Glomerular endothelial cell (primary cell): ENCODE measurements at places on chromosomes 11 and 22. TPM values are rescaled to one million over a fixed set of nuclear protein-coding genes. Genes with fewer than 3 reads are reported as not detected.
A peak's percentile ranks its signal among the peaks of the same experiment; 100 is the strongest.

DNA sequence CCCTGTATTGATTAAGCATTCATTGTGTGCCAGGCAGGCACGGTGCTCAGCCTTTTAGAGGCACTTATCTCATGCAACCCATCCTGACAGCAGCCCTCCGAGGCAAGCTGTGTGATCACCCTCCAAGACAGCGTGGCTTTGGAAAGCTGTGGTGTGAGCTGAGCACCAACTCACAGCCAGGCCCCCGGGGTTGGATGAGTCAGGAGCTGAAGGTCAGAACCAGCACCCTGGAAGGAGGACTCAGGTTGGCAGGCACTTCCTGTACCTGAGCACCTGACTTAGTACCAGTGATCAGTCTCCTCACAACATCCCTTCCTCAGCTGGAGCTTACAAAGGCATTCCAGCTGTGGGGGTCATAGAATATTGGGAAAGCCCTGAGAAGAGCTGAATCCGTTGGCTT is 9.0 kb downstream of the PATZ1 start:
- no peak for DNase-seq

- no peak for DNase-seq
These were observed 1156.8 kb downstream of the LRRC4C start for GRCh38 chr11:40302669-40303068.

GRCh38 chr11:29435421-29435820 is 581.4 kb downstream of the KCNA4 start:
- DNase-seq, result no peak

DNA sequence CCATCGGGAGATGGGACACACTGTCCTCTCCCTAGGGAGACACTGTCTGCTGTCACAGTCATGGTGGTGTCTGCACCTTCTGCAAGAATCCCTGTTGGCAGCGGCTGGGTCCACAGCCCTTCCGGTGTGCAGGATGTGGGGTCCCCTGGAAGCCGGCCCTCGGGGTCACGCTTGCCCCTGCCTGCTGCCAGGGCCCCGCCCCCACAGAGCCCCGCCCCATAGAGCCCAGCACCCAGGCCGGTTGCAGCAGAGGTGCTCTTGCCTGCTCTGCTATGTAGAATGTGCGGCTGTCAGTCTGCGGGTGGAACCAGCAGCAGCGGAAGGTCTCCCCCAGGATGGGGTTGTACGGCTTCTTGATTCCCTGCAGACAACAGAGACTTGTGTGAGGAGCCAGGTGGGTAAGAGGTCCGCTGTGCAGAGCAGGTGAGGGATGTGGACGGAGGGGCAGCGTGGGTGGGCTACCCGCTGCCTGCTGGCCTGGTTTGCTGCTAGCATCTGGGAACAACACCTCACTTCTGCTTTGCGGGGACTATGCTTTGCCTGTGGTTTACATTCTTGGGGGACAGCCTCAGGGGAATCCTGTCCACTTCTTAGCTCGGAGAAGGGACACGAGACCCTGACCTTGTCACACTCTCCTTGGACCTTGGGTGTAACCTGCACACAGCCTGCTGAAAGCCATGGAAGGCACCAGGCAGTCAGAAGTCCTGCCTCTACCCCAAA is 44.9 kb upstream of the CARS1 start:
- DNase-seq, result no peak

DNA sequence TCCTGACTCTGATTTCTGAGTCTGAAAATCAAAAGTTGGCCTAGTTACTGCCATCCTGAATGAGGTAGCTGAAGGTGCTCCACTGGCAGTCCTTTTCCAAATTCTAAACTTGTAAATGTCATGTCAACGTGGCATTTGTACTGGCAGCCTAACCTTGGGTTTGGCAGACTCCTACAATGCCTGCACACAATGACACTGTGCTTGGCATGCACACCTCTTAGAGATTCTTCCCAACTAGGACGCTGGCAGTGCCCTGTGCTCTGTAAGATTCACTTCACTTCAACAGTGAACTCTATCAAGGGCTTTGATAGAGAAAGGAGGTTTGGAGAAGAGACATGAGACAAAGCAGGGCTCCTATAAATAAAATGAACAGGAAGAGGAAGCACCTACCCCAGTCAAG is 21.9 kb upstream of the PPP2R1B start:
- DNase-seq, result no peak

GRCh38 chr11:97107604-97108003 is 717.8 kb downstream of the JRKL start:
- DNase-seq, result no peak

DNA sequence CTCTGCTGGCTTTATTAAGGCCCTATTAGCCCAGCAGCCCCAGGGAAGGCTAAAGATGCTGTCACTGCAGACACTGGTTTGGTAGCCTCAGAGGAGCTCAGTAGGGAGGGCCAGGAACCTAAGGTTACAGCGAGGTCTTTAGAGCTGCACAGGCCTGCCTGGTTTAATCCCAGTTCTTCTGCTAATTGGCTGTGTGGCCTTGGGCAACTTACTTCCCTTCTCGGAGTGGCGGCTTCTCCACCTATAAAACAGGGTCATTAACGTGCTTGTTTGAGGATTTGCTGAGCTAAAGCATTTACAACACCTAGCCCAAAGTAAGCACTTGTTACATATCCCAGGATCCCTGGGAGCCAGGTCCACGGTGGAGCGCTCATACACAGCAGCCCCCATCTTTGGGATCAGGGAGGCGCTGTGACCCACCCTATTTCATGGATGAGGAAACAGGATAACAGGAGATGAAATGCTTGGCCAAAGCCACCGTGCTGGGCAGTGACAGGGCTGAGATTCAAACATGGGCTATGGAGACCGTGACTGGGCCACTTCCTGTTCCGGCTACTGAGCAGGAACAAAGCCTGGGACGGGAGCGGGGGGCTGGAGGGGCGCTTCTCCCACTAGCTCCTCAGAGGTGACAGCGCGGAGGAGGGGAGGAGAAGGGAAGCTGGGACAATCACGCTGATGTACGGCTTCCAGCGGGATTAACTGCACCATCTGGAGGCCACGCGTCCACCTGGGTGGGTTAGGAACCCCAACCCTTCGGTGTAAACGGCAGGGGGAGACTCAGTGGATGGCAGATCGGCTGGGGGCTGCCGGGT is 61.5 kb downstream of the IGLL1 start:
- no peak for DNase-seq

DNA sequence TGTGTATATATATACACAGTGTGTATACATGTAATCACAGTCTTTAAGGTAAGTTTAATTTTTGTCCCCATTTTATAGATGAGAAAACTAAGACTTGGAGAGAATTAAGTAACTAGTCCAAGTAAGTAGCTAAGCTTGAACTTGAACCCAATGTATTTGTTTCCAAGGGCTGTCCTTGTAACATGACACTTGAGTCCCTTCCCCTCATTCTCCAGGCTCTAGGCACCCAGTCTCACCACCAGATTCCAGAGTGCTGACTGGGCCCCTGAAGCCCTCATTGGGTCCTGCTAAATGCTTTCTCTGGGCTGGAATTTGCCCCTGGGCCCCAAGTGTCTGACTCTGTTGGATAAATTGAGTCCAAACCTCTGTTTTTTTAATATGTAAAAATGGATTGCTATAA is 45.5 kb downstream of the ADM start:
- DNase-seq, result no peak

- no peak for DNase-seq
These were observed 21.1 kb upstream of the TMPRSS13 start for GRCh38 chr11:117950301-117950700.

DNA sequence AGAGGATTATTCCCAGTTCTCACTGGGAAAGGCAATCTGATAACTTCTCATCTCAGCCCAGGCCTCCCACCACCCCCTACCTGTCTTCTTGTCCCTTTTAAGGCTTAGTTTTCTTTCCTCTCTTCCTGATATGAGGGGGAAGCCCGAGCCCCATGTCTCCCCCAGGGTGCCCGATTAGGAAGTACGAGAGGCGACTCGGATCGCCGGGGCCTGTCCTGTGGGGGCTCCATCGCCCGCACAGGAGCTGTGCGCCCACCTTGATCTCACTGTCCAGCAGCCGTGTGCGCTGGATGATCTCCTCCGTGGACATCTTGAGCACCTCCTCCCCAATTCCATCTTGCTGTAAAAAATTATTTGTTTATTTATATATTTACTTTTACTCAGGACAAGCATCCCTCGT is 628 bp downstream of the PSMC3 start:
- no peak for DNase-seq

- no peak for DNase-seq
These were observed 919.2 kb downstream of the METTL15 start for GRCh38 chr11:29027436-29027835.

GRCh38 chr11:91097083-91097482 is 874.2 kb upstream of the CHORDC1 start:
- DNase-seq, result no peak

DNA sequence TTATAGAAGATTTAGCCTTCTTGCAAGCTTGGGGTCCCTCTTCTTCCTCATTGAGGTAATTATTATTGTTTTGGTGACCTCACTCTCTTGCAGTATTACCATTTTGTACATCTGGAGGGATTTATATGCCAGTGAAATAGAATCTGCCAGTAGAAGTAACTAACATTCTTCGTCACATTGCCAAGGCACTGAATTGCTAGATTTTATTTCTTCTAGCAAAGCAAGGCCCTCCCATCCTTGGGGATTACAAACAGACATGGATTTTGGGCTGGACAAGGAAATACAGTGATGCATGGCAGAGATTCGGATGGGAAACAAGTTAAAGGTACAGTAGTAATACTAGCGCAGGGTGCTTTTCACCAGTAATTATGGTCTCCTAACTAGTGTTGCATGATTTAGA is 7.8 kb downstream of the ADAMTS15 start:
- DNase-seq, result no peak

GRCh38 chr11:128859563-128860441 is 7.3 kb downstream of the KCNJ1 start:
- DNase-seq, result no peak

DNA sequence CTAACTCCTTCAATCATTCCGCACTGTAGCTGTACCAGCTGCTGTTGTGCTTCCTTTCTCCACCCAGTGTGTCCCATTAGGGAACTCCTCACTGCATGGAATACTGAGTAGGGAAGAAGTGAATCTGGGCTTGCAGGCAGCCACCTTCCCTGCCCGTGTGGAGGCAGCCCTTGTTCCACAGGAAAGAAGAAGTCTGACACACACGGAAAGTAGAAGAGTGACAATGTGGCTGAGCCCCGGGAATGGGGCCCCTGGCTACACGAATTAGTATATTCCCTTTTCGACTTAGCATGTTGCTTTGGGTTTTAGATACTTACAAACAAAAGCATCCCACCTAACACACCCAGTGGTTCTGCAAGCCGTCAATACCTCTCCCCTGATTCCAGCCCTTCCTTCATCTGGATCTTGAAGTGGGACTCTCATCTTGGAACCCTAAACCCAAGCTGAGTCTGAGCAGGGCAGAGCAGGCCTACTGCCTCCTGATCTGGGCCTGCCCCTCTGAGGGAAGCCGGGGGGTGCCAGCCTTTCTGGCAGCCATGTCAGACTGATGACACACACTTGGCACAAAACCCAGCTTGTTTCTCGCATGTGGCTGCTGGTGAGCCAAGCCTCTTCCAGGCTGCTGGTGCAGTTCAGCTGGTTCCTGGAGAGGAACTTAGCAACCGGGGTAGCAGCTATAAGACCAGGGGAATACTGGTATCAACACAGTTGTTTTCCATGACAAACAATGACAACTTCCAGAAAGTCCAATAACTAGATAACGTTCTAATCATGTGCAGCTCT is 71.6 kb downstream of the C11orf58 start:
- no peak for DNase-seq

- no peak for DNase-seq
These were observed 33.9 kb upstream of the MN1 start for GRCh38 chr22:27835446-27835845.

- DNase-seq, result no peak
These were observed 156.3 kb upstream of the SESN3 start for GRCh38 chr11:95387325-95387724.

- peak; percentile 14 for DNase-seq
These were observed 718.8 kb downstream of the CNTN5 start for GRCh38 chr11:99739464-99740089.

DNA sequence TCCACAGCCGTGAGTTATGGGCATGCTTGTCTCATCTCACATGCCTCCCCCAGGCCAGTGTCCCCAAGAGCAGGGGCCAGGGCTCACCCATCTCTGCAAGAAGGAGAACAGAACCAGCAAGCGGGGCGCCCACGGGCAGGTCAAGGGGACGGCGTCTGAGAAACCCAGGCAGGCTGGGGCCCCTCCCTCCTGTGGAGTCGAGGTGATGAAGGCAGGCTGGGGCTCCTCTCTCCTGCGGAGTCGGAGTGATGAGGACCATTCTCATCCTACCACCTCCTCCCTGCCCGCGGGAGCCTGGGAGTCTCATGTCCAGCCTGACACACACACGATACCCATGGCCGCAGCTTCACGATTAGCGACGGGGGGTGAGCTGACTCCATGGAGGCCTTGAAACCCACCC is 141.9 kb downstream of the CTTN start:
- DNase-seq, result no peak

- no peak for DNase-seq
These were observed 471.5 kb downstream of the LRRC4C start for GRCh38 chr11:40987776-40988435.

DNA sequence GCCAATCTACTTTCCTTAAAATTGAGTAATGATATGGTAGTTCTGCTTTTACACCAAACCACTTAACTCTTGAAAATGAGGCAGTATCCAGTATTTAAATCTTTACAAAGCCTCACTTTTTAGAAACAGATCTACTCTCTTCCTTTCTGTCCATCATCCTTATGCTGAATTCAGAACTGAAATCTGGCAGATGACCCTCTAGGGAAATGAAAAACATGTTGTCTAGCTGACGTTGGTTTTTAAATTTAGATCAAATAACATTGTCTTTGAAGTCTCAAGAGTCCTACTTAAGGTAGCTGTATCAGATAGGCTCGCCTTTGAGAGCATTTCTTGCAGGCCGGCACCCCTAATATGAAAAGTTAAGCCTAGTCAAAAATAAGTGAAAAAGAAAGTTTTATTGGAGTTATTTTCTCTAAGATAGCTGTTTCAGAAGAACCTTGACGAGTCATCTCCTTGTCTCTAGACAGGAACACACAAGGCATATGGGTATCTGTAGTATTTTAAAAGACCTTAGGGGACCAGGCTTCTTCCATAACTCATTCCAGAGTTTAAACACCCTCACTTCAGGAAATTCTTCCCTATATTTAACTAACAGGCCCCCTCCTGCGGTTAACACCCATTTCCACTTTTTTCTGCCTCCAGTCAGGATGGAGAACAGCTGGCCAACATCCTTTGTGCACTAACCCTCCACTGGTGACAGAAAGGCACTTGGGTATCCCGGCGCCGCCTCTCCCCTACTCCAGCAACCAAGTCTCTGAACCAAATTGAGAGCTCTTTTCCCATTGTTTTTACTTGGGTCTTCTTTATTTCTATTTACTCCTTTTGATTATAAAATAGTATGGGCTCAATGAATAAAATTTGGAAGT is 81.2 kb downstream of the WNT11 start:
- DNase-seq, result no peak

Gene TUBA8
- 0.19 and 1.8 TPM in 2 replicates for total RNA-seq

Gene KBTBD3
- 2.2 and 6.5 TPM in 2 replicates for total RNA-seq

Gene RFPL1
- total RNA-seq, result not detected in 2 replicates

Gene PGR
- total RNA-seq, result not detected in 2 replicates

Gene LINC01488
- not detected in 2 replicates for total RNA-seq

Gene MLC1
- total RNA-seq, result not detected in 2 replicates

Gene FOSL1
- total RNA-seq, result 71.4 and 97.8 TPM in 2 replicates

Gene RAB39A
- total RNA-seq, result not detected in 2 replicates

Gene CRYBB3
- total RNA-seq, result 0.58 TPM in 1 of 2 replicates, not detected in the other
